ENCODE measurements at places on chromosomes 2 and 18. TPM values are rescaled to one million over a fixed set of nuclear protein-coding genes. Genes with fewer than 3 reads are reported as not detected.

FLACC1 gene
- 1.6 TPM for total RNA-seq

PID1 gene
- total RNA-seq: 42.0 TPM

METTL21A gene
- total RNA-seq: 12.4 TPM

TUBB8B gene
- not detected for total RNA-seq

IL1RN gene
- 3.8 TPM for total RNA-seq

TGFA gene
- 4.9 TPM for total RNA-seq

CXCR4 gene
- total RNA-seq: 25.8 TPM

DNA sequence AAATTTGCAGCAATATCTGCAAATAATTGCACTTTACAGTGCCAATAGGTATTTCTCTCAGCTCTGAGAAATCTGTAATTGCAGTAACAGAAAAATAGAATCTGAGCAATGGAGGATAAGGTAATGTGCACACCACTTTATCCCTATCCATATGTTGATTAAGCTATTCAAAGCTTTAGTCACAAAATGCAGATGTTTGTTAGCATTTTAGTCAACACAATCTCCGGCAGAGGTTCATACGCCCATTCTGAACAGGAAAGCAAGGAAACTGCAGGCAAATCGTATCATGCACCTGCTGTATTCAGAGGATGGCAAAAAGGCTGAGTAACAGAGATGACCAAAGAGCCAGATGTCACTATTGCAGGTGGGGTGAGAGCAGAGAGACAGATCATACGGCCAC, 566.2 kb upstream of the CDH2 start:
- H3K36me3 ChIP-seq: no peaks in the 10 kb centered on the region
- H3K27me3 ChIP-seq: no peaks in the 10 kb centered on the region
- no peak overlapping the region for H3K4me3 ChIP-seq
- H3K27ac ChIP-seq: no peak overlapping the region

DNA sequence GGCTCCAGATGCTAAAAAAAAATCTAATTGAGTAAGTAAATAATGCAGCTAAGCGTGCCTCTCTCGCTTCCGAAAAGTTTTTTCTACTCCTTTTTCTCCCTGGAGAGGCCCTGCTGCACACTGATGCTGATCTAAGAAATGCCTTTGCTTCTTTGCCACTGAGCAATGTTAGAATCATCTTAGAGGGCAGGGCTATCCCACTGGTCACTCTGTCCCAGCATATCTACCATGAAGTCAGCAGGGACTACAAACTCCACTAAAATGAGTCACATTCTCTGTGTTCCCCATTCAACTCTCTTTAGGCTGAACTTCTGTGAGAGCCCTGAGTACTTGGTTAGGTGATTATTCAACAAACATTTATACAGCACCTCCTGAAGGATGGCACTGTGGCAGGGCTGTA, 127.6 kb upstream of the LYPD1 start:
- H3K36me3 ChIP-seq: no peaks in the 10 kb centered on the region
- no peak overlapping the region for H3K27ac ChIP-seq
- H3K27me3 ChIP-seq: no peaks in the 10 kb centered on the region
- H3K4me1 ChIP-seq: no peaks in the 10 kb centered on the region
- no peak for DNase-seq

DNA sequence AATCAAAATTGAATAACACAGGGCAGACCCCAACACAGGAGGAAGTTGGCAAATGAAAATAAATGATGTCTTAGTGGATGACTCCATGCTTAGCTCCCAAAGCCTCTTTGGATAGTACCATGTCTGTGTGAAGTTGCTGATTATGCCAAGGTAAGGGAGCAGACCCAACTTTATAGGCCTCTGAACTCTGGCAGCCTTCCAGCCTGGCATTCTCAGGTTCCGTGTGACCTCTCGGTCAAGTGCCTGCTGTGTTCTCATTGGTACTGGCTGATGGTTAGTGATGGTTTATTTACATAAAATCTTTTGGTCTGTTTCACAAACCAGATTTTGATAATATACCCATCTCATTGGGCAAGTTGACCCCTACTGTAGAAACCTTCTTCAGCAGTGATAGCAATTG, 112.2 kb upstream of the TTC39C start:
- H3K27me3 ChIP-seq: no peaks in the 10 kb centered on the region
- no peaks in the 10 kb centered on the region for H3K36me3 ChIP-seq
- H3K27ac ChIP-seq: no peak overlapping the region
- no peak for DNase-seq

DNA sequence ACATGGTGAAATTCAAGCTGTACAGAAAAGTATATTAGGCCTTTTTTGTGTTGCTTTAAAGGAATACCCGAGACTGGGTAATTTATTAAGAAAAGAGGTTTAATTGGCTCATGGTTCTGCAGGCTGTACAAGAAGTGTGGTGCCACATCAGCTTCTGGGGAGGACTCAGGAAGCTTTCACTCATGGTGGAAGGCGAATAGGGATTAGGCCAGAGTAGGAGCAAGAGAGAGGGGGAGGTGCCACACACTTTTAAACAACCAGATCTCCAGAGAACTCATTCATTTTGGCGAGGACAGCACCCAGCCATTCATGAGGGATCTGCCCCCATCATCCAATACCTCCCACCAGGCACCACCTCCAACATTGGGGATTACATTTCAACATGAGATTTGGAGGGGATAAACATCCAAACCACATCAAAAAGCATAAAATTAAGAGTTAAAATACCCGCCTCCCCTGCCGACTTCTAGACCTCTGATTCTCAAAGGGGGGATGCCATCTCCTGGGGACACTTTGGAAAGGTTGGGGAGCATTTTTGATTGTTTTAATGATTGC, 15.1 kb upstream of the LIPG start:
- no peaks in the 10 kb centered on the region for H3K27me3 ChIP-seq
- H3K4me1 ChIP-seq: no peaks in the 10 kb centered on the region
- H3K27ac ChIP-seq: no peak overlapping the region
- no peak overlapping the region for H3K4me3 ChIP-seq

DNA sequence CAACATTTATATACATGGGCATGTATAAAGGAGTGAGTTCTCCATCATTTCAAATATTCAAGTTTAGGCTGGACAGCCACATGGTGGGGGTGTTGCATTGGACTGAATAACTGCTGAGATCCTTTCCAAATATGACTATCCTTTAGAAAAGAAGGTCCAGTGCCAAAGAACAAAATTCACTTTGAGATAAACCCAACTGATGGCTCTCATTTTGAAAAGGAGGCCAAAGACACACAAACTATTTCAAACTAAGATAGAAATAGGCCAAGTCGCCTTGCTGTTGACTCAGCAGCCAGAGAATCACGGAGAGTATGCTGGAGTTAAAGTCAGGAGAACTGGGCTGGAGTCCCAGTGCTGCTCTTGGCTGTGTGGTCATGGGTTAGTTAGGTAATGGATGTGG, 204.5 kb upstream of the LRATD1 start:
- no peak overlapping the region for H3K27ac ChIP-seq
- no peaks in the 10 kb centered on the region for H3K27me3 ChIP-seq
- no peaks in the 10 kb centered on the region for H3K4me1 ChIP-seq
- no peak overlapping the region for H3K4me3 ChIP-seq
- DNase-seq: no peak
- H3K36me3 ChIP-seq: no peaks in the 10 kb centered on the region

GRCh38 chr2:234488913-234489451, 7.9 kb downstream of the ARL4C start:
- no peaks in the 10 kb centered on the region for H3K27me3 ChIP-seq
- H3K27ac ChIP-seq: peak overlapping the region; percentile 14
- no peaks in the 10 kb centered on the region for H3K4me1 ChIP-seq
- no peak for DNase-seq
- no peak overlapping the region for H3K4me3 ChIP-seq
- H3K36me3 ChIP-seq: no peaks in the 10 kb centered on the region

DNA sequence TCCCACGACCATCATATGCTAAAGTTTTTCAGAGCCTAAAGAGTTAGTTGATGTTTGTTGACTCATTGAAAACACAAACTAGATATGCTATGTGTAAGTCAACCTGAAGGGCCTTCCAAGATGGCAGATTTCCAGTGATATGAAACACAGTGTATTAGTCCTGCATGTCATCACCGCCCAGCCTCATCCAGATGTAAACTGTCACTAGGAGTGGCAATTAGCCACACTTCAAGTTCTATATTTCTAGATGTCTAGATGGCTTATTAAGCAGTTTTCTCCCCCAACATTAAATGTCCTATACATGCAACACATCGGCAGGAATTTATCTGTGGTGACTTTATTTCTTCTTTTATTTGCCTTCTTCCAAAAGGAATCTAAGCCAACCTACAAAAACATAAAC, 444.1 kb upstream of the SMIM21 start:
- no peaks in the 10 kb centered on the region for H3K4me1 ChIP-seq
- no peak for DNase-seq
- no peak overlapping the region for H3K4me3 ChIP-seq
- no peak overlapping the region for H3K27ac ChIP-seq

DNA sequence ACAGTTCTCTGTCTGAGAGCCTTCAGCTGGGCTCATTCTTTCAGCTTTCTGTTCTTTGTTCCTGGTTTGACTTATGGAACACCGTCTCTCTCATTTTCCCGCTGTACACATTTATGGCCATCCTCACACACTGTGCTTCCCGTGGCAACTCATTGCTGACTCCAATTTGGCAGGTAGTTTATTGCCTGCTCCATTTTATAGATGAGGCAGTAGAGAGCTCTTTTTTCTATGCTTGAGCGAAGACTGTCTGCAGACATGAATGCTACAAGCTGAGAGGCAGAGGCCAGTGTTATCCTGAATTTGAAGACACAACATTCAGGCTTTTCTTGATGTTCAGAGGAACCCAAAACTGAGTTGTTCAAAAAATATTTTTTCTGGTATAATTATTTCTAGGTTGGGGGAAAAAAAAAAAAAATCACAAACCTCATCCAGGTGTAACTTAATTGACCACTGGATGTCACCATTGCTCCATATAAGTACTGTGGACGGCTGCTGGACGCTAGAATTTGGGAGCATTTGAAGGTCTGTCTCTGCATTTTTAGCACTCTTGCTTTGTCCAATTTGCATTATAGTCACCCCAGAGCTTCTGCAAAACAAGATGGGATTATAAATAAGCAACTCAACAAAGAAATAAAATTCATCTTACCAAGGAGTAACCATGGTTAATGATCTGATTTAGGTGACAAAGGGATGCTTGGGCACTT, 83.5 kb downstream of the HRH4 start:
- H3K27me3 ChIP-seq: no peaks in the 10 kb centered on the region
- H3K4me3 ChIP-seq: no peak overlapping the region
- no peak for DNase-seq

DNA sequence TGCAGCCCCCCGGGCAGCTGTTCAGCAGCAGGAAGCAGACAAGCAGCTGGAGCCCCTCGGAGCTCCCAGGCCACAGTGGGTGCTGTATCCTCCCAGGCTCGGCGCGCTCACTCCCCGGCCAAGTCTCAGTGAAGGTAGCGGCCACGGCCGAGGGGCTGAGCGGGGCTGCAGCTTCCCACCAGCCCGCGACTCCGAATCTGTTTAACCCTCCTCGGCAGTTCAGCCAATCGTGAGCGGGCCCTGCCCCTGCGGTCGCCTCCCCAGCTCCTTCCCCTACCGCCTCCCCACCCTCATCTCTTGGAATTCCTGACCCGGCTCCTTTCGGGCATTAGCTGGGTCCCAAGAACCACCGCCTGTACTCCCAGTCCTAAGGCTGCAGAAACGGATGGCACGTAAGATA, at the start of gene RESP18:
TSS of gene RESP18 (minus strand) at position 203 of the 400 bp plus-strand sequence.
- H3K4me3 ChIP-seq: no peak within 1 kb of the TSS
- no peaks in the 10 kb centered on the region for H3K36me3 ChIP-seq
- no peak within 1 kb of the TSS for H3K27ac ChIP-seq
- H3K27me3 ChIP-seq: peaks cover 44% of the 10 kb centered on the region
